Inflammatory macrophage treated with lipopolysaccharide for 4 hours (primary cell): ENCODE measurements at places on chromosomes 5 and 9.

DNA sequence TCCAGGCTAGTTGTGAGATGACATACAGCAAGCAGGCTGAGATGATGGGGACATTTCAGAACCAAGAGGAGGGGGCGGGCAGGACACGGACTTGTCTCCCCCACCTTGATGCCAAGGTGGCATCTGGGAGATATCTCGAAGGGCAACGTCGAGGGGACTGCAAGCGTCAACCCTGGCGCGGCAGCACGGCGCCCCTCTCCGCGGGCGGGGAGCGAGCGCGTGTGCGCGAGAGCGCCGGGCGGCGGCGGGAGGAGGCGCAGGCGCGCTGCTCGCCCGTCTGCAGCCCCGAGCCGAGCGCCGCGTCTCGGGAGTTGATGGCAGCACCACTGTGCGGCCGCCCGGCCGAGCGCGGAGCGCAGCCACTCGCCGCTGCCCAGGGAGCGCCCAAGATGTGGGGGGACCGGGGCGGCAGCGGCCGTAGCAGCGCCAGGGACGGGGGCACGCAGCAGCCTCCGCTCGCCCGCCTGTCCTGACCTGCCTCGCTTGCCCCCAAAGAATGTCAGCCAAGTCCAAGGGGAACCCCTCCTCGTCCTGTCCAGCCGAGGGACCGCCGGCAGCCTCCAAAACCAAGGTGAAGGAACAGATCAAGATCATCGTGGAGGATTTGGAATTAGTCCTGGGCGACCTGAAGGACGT, at the start of gene PRR16:
Gene PRR16 (plus strand): TSS at position 310 of the 636 bp plus-strand sequence.
- peak; percentile 60 for DNase-seq

DNA sequence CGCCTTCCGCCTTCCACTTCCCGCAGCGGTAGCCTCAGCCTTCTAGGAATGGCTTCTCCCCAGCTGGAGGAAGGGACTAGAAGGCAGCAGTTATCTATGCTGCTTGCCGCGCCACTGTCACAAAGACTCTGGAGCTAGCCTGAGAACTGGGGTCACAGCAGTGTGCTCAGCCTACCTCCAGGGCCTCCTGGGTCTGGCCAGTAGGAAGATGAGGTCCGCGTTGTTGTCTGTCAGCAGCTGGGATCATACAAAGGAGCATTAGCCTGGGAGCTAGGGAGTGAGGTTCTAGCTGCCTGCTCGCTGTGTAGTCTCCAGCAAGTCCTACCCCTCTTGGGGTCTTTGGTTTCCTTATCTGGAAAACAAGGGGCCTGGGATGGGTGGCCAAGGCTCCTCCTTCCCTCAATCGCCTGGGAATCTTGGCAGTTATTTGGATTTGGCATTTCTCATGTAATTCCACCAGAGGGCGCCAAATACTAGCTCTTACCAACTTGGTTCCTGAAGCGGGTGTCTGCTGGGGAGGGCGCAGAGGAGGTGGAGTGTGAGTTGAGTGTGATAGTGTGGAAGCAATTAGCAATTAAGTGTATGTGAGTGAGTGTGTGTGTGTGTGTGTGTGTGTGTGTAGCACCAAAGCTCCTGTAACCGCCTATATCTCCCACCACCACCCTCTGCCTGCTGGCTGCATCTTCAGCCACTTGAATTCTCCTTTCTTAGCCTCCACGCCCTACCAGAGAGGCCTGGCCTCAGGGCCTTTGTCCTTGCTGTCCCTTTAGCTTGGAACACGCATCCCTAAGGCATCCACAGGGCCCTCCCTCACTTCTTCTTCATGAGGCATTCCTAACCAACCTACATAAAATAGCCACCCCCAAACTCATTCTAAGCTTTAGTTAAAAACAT, 97.1 kb downstream of the ENTREP1 start:
- peak; percentile 51 for DNase-seq

DNA sequence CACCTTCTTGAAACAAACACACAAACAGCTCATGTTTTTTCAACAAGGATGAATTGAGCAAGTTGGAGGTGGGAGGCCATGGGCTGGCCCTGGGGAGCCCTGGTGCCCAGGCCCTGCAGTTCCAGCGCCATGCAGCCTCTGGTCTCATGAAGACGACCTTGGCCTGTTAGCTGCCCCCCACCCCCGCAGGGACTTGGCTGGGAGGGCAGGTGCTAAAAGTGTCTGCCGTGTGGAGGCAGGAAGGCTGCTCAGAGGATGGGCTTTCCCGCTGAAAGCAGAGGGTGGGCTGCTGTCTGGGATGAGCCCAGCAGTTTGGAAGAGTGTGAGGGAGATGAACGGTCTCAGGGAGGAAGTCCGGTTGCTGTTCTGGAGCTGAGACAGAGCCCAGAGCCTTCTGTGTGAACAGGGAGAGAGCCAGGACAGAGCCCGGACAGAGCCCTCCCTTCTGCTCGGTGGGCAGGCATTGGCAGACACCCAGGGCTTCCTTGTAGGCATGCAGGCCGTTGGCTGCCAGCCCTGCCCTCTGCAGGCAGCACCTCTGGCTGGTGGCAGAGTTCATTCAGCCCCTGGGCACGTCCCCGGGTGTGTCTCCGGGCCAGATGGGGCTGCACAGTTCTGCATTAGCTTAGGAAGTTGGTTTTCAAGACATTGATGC, 18.7 kb downstream of the ROPN1L start:
- no peak for DNase-seq

DNA sequence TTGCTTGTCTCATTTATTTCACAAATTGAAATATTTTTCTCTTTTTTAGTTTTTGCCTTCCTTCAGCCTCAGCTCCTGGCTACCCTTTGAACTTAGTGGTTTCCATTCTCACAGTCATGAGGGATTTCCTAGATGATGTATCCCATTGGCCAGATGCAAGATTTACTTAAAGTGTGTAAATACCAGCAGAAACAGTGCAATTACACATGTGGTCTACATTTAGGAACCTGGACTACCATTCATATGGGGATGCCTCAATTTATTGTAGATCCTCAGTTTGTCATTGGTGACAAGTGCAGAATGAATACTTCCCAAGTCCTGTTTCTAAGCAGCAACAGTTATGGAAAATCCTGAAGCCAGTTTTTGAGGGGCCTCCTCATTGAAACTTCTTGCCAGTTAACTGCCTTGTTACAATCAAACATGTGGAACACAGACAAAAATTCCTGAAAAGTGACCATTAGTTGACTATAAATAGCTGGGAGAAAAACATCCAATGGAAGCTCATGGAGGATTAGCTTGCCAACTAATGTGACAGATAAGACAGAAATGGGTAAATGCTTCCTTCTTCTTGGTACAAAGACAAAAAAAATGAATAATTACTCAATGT, 113.6 kb upstream of the FER start:
- peak; percentile 1 for DNase-seq

GRCh38 chr5:93755716-93756115, 14.3 kb upstream of the POU5F2 start:
- no peak for DNase-seq

GRCh38 chr9:124345751-124346281, 69.4 kb downstream of the PSMB7 start:
- no peak for DNase-seq

GRCh38 chr5:148962761-148963324, 100.0 kb downstream of the SH3TC2 start:
- no peak for DNase-seq

GRCh38 chr5:21165344-21165743, 1177.3 kb upstream of the CDH18 start:
- no peak for DNase-seq

- DNase-seq, result no peak
Observed at GRCh38 chr5:111747337-111747736, 9.7 kb downstream of the NREP start.

DNA sequence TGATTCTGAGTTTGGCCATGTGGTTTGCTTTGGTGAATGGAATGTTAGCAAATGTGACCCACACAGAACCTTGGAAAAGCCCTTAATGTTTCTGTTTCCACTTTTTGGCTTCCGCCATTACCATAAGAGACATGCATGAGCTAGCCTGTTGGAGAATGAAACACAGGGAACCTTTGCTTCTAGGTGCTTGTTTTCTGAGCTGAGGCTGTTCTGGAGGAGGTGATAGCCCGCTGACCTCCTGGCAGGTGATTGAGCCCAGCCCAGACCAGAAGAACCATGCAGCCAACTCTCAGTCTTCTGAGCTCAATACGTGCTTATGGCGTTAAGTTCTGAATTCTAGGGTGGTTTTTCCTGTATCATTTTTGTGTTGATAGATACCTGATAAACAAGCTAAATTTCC, 148.6 kb upstream of the KLF9 start:
- no peak for DNase-seq
